ENCODE measurements at places on chromosomes 7 and 10.

GRCh38 chr10:127012769-127013152 is 107.5 kb downstream of the DOCK1 start:
- DNase-seq, result no peak

- DNase-seq, result no peak
Observed at GRCh38 chr7:78022165-78022564, 223.6 kb downstream of the PHTF2 start.

- DNase-seq, result no peak
Observed at GRCh38 chr10:15123749-15124184, 26.6 kb downstream of the RPP38 start.

DNA sequence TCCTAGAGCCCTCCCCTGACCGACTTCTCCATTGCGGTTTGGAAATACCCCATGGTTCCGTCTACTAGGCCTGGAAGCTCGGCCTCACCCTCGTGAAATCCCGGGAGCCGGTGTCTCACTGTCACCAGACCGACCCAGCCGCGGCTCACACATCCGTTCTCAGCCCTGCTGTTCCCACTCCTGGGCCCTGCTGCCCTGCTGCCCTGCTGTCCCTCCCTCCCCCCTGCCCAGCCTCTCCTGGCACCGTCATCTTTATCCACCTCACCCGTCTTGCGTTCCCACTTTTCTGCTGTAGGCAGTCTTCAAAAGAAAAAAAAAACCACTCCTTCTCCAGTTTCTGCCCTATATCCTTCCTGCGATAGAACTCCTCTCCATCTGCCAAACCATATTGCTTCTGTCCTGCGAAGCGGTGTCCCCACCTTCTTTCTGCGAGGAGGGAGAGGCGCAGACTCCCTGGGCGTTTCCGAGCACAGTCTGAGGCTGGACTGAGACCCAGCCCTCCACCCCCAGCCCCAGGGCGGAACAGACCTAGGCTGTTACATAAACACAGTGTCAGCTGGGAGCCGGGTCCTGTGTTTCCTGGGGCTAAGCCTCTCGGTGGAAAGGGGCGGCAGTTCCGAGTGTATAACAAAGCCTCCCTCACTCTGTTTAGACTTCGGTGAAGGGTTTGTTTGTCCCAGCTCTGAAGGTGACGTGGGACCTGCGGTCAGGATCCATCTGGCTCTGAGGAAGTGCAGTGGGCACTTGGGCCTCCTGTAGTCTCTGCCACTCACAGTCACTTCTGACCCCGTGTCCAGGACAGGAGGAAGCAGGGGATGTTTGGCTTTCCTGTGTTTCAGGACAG is 2.8 kb downstream of the AGAP3 start:
- DNase-seq, result peak; percentile 77

DNA sequence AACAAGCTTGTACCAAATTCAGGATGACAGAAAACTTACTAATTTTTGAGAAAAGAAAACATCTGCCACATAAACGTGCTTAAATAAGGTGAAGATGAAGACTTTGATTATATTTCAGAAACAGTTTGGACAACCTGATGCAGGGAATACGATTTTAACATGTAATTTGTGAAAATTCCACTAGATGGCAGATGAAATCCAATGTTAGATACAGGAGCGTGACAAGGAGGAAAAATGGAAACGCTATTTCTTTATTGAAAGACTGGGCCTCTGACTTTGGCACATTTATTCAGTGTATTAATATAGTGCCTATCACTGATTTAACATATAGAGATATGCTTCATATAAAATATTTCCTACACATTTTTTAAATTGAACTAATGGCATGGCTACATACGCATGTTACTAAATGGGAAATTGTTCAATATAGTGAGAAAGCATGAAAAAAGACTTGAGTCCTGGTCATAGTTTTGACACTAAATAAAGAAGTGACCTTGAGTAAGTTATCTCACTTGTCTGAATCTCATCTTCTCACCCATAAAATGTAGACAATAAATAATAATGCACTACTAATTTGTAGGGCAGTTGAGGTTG is 60.7 kb downstream of the CD36 start:
- no peak for DNase-seq

DNA sequence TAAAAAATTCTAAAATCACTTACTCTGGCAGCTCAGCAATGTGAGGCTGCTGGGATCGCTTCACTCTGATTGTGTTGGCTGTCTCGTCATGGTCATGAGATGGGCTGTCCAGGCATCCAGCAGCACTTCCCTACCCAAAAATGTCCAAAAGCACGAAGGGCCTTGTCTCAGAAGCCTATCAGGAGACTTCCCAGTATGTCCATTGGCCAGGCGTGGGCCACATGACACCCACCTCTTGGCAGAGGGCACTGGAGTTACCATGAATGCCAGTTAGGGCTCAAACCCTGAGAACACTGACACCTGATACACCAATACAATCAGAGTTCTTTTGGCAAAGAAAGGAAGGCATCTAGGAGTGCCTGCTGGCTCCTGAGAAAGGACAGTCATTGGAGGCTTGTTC is 27.0 kb upstream of the GLI3 start:
- no peak for DNase-seq

GRCh38 chr10:124892905-124893304 is 49.0 kb upstream of the ZRANB1 start:
- DNase-seq, result no peak

- DNase-seq, result no peak
Observed at GRCh38 chr10:16527452-16527851, 5.8 kb upstream of the C1QL3 start.

DNA sequence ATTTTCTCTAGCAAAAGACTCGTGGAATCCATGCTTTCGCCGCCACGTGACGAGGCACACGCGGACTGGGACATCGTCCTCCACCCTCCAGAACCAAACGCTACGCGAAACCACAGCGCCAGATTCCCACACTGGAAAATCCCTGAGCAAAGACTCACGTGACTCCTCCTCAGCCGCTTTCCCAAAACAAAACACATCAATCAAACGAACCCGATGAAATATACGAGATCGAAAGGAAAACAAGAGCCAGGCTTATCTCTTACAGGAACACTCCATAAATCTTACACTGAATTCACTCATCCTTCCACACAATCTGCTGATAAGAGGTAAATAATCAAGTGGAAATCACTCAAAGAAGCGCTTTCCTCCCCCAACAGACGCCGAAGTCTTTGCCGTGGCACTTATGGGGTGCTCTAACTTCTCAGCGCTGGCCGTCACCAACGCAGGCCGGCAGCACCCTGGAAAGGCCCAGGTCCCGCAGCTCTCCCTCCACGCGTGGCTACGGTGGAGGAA is 23.8 kb downstream of the DIP2C start:
- DNase-seq, result no peak

- no peak for DNase-seq
Observed at GRCh38 chr10:81179805-81180452, 642.2 kb downstream of the SH2D4B start.

DNA sequence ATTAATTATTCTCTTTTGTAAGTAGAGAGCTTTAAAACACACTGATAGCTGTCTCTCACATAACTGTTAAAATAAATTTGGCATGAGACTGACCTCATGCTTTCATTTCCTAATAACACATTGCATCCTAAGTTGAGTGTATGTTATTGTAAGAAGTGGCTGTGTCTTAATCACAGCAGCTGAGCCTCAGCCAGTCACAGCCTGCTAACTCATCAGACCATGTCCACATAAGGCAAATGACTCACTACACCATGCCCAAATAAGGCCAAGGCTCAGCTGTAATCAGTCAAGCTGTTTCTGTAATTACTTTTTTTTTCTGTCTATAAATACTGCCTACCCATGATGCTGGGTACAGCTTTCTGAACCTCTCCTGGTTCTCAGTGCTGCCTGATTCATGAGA is 860.9 kb downstream of the XPNPEP1 start:
- DNase-seq, result no peak

GRCh38 chr10:51630640-51631005 is 68.8 kb downstream of the CSTF2T start:
- DNase-seq, result no peak

- DNase-seq, result no peak
Observed at GRCh38 chr7:27260211-27260610, 17.6 kb downstream of the EVX1 start.

- no peak for DNase-seq
Observed at GRCh38 chr10:51327432-51327831, 253.1 kb downstream of the PRKG1 start.

DNA sequence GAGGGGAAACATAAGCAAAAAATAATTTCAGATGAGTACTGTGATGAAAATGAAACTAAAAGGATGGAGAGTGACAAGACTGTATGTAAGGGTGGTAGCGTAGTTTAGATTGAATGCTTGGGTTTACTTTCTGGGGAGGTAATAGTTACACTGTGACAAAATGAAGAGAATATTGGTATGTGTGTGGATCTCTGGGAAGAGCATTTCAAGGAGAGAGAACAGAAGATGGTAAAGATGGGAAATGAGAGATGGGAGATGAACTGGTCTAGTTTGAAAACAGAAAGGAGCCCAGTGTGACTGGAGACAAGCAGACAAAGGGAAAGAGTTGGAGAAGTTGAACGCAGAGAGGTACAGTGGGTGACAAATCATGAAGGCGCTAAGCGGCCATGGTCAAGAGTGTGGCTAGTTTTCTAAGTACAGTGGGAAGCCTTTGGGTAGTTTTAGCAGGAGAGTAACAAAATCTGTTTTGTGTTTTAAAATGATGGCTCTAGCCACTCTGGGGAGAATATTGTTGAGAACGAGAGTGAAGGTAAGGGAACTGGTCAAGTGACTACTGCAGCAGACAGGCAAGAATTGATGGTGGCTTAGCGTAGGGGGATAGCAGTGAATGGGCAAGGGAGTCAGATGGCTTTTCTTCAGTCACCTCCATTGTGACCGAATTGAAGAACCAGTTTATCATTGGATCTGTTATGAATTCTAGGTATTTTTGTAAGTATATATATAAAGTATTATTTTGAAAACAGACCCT is 22.6 kb downstream of the PALS2 start:
- DNase-seq, result no peak

Measured in CD4-positive, alpha-beta T cell treated with Interferon gamma for 1 hour (primary cell).